ENCODE measurements at places on chromosomes 1 and 21.

- no peak for DNase-seq
- H3K4me3 ChIP-seq: no peak overlapping the region
- H3K4me1 ChIP-seq: no peaks in the 10 kb centered on the region
- H3K36me3 ChIP-seq: peaks cover 6% of the 10 kb centered on the region
Observed at GRCh38 chr1:53249706-53250105, 11.4 kb upstream of the MAGOH start.

DNA sequence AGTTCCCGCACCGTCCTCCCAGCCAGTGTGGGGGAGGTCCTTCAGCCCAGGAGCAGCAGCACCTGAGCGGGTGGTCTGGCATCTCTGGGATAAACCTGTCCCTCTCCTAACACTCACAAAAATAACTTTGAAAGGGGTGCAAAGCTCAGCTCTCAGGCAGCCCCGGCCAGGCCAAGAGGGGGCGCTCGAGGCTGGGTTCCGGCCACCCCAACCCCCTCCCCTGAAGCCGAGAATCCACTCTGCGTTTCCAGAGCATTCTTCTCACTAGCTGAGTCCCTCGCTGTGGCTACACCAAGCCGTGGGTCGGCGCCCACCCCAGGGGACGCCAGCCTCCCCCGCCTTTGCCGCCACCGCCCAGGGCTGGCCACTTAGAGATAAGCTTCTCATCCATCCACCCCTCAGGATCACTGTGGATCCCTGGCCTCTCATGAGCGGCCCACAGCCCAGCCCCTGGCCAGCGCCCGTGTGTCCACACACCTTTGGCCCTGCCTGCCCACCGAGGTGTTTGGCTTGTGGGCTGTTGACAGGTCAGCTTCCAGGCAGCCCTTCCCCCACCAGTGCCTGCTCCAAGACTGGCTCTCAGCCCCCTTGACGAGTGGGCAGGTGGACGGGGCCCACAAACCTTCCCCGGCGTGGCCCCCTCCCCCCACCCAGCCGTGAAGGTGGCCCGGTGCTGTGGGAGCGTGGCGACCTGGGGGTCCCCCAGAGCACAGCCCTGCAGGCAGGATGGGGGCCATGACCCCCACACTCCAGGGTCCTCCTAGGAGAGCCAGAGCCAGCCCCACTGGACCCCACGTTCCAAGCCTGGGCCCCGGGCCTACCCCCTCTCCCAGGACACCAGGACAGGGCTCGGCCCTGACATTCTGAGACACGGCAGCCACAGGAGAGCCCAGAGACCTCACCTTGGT lies 1.9 kb downstream of the FTCD start:
- no peak overlapping the region for H3K4me3 ChIP-seq
- no peaks in the 10 kb centered on the region for H3K4me1 ChIP-seq
- H3K27ac ChIP-seq: no peak overlapping the region
- no peaks in the 10 kb centered on the region for H3K27me3 ChIP-seq

GRCh38 chr1:20733360-20733975 lies 965 bp upstream of the SH2D5 start:
- H3K4me1 ChIP-seq: no peaks in the 10 kb centered on the region
- H3K27ac ChIP-seq: no peak overlapping the region
- H3K36me3 ChIP-seq: no peaks in the 10 kb centered on the region
- DNase-seq: no peak

GRCh38 chr1:179663810-179664209 lies 72.2 kb downstream of the TDRD5 start:
- H3K4me1 ChIP-seq: no peaks in the 10 kb centered on the region
- no peak overlapping the region for H3K4me3 ChIP-seq
- no peak for DNase-seq
